ENCODE measurements at places on chromosomes 12 and 14.

DNA sequence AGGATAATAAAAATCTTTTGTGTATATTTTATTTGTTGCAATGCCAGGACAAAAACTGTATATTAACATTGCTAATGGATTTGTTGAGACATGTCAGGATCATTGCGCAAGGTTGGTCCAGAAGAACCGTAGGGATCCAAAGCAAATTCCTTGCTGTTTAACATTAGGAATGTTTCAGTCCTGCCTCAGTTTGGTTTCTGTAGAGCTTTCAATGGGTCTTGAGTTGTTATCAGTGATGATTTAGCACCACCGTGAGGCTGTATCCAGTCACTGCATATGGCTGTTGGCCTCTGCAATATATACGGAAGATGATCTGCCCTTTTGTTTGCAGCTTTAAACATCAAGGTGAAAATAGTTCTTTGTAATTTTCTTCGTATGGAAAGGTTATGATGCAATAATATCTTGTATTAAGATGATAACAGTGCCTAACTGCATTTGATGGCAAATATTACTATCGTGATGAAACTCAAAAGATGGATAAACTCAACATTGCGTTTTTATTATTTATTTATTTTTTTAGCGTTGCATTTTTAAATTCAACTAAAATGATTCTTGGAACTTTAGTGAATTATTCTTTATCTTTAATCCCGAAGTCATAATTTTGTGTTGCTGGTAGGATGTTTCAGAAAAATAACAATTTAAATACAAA lies 231.2 kb downstream of the AKAP6 start:
- DNase-seq: no peak

GRCh38 chr12:81207664-81208063 lies 129.8 kb downstream of the ACSS3 start:
- DNase-seq: no peak

- no peak for DNase-seq
Measured at GRCh38 chr12:111624540-111624939, 25.4 kb upstream of the ATXN2 start.

- DNase-seq: no peak
Measured at GRCh38 chr12:108257004-108257403, 82.1 kb downstream of the CMKLR1 start.

DNA sequence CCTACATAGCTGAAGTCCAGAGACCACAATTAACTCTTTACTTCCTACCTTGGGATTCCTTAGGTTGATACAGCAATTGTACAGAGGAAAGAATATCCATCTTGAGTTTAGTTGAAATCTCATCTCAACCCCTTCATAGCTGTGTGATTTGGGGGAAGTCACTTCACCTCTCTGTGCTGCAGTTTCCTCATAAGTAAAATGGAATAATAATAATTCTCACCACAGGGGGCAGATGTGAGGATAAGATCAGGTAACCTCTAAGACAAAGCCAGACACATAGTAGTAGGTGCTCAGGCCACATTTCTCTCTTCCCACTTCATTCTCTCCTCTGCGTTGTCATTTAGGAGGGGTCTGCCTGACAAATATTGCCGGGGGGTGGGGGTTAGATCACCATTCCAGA lies 6.7 kb downstream of the FOXN4 start:
- DNase-seq: no peak

DNA sequence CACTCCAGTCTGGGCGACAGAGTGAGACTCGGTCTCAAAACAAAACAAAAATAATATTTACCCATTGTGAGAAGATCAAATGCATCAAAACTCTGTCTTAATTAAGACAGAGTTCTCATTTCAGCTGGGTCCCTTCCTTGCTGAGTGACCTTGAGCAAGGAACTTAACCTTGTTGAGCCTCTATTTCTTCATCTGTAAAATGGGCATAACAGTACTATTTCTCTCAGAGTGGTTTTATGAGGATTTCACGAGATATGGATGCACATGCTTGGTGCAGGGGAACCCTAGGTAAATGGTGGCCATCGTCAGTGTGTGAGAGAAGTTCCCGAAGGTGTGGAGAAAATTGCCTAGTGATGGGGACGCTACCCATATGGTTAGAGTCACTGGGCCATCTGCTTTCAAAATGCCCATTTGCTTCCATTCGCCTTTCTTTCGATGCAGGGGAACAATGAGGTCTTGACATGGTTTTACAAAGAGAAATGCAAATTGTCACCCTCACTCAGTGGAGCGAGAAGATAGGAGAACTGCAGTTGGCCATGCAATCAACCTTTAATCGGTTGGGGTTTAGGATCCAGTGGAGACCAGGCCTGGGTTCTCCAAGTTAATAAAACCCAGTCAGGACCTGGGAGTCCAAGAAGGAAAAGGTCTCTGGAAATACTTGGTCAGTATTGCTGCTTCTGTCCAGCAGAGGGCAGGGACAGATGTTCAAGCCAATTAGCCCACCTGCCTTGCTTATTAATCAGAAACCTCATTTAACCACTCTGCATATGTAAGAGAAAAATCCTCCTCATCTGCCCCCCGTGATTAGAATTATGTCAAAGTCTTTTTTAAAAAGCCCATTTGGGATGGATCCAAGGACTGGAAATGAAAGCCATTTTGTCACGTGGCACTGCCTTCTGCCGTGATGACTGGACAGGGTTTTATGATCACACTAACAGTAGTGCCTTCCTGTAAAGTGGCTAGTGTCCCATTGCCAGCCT lies 37.2 kb downstream of the CFAP251 start:
- no peak for DNase-seq

DNA sequence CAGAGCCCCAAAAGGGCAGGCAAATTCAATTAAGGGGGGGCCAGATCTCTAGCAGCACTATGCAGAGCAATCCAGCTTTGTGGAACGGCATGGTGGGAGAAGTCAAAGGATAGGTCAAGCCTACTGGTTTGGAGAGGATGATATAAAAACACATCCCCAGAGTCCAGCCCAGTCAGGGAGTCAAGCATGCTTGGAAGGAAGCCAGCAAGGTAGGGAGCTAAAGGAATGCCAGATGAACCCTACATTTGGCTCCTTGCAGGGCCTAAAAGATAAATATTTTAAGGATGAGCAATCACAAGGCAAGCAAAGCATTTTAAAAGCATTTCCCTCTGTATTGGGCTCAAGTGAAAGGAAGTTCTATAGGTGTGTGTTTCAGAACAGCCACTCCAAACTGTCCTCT lies 21.4 kb downstream of the KCTD10 start:
- no peak for DNase-seq

- no peak for DNase-seq
Measured at GRCh38 chr12:71840231-71840847, 780 bp downstream of the TBC1D15 start.

DNA sequence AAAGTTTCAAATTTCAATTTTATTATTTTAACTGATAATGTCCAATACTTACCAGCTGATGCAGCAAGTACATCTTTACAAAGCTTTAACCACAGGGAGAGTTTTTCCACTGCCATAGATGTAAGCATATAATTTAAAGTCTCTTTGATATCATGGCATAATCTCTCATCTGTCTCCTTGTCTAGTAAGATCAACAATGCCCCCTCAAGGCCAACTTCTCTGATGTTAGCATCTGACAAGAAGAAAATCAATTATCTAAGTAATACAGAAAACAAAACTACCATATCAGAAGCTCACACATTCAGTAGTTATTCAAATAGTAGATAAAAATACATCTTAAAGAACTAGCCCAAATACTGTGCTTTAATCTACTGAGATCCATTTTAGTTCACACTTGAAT lies 94.2 kb downstream of the HEATR5A start:
- DNase-seq: no peak

DNA sequence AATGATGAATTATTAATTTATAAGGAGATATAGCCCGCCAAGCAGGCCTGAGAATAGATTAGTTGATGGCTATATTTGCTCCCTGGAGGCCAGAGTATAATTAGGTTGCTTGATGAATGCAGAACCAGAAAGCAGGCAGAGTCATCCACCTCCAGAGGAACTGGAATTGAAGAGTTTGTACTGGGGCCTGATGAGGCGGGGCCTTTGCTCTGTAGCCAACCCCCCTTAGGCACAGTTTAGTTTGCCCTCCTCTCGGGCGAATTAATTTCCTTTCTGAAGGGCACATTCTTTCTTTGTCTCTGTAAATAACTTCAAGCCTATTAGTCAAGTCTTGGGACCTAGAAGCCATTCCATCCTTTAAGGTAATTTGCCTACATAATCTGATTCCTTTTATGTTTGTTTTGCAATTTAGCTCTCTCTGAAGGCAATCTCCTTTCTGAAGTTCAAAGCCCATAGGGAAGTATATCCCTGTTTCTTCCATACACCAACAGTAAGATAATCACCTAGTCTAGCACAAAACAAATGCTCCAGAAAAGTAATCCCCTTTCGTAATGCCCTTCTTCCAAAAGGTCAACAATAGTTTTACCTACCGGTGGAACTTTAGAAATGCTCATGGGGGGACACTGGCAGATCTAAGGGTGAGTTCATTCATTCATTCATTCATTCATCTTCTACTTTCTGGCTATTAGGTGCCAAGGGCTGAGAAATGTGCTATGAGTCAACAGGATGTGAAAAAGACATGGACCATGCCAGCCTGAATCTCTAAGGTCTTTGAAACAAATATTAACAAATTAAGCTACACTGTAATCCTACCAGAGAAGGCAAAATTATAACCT lies 84.8 kb upstream of the NUDT4 start:
- no peak for DNase-seq

- no peak for DNase-seq
Measured at GRCh38 chr12:93427779-93428564, 13.8 kb downstream of the UBE2N start.

DNA sequence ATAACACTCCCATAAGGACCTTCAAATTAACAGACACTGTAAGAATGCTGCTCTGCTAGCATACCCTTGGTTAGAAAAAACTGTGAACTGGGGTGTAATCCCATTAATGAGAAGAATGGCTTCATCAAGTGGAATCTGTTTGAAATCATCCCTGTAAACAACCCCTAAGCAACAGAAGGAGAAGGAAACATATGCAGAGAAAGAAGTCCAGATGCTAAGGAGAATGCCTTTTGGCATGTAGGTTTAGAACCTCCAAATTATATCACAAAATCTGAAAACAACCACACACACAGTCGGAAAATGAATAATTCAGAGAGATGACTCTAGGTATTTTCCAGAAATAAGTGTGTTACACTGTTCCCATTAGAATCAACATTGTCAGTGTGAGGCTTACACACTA lies 140.2 kb downstream of the NUAK1 start:
- no peak for DNase-seq

GRCh38 chr12:40647651-40648050 lies 44.6 kb upstream of the CNTN1 start:
- DNase-seq: no peak

DNA sequence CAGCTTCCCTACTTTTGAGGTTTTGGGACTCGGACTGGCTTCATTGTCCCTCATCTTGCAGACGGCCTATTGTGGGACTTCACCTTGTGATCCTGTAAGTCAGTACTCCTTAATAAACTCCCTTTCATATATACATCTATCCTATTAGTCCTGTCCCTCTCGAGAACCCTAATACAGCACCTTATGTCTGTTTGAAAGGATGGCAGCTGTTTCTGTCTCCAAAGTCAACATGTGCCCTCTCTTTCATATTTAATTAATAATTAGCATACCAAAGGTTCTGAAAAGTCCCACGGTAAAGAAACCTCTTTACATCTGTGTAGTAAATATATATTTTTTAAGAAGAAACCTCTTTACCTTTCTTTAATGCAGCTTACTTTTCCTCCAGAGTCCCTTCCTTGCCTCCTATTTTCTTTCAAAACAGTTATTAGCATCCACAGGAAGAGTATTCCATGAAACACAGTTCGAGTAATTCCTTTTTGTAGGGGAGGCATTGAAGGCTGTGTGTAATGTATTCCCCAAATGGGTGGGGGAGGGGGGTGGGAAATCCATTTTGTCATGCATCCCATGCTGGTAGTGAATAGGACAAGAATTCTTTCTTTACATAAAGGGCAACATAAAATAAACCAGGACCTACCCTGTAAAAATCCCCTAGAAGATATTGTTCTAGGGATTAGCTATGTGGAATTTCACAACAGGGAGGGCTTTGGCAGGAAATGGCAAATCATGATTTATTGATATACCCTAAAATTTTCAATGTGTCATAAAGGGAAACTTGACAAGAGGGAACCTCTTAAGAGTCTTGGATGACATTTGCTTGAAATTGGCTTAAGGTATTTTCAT lies 241.5 kb downstream of the SUDS3 start:
- no peak for DNase-seq

DNA sequence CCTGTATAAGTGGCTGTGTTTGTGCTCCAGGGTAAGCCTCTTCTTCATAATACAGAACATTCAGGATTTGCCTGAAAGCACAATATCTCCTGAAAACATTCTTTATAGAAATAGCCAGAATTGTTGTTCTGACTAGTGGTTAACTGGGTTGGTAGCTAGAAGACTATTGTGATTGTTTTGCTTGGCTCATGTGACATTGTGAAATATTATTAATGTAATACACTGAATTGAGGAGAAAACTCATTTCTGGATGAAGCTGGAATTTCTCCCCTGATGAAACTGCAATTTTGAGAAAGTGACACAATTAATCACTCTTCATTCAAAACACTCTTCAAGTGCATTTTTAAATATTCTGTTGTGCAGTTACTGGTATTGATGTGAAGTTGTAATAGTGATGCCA lies 172.3 kb upstream of the PTPRQ start:
- DNase-seq: no peak

GRCh38 chr12:40261937-40262336 lies 37.1 kb downstream of the LRRK2 start:
- DNase-seq: no peak

GRCh38 chr14:25056688-25057078 lies 6.7 kb upstream of the STXBP6 start:
- DNase-seq: no peak

GRCh38 chr14:76696791-76697190 lies 64.5 kb upstream of the VASH1 start:
- DNase-seq: no peak

DNA sequence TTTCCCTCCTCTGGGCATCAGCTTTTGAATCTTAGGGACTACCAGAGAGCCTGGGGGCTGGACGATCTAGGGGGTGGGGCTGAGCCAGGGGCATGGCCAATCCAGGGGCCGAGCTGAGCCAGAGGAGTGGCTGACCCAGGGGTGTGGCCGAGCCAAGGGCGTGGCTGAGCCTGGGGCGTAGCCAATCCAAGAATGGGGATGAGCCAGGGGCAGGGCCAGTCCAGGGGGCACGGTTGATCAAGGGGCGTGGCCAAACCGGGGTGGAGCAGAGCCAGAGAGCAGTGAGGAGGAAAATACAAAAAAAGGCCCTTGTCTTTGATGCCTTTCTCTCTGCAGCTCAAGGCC lies 219.3 kb upstream of the NOS1 start:
- no peak for DNase-seq

DNA sequence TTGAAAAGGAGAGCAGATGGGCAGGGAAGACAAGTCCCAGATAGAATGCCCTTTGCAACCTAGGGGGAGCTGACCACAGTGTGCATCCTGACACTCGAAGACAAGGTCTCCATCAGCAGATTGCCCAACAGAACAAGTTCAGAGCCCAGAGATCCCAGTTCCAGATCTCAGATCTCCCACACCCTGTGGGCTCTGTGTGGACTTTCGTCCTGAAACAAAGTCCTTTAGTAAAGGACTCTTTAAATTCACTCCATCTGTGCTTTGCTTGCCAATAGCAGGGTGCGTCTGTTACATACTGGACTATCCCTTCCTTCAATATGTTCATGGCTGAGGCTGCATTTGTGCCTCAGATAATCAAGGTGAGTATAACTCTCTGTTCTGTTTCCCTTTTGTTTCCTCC lies 8.7 kb upstream of the C1RL start:
- DNase-seq: no peak

- DNase-seq: no peak
Measured at GRCh38 chr12:17148706-17149105, 542.7 kb upstream of the LMO3 start.
